ENCODE measurements at places on chromosomes 2 and 18. TPM values are rescaled to one million over a fixed set of nuclear protein-coding genes. Genes with fewer than 3 reads are reported as not detected.

The DSG4 gene
- total RNA-seq = not detected

DNA sequence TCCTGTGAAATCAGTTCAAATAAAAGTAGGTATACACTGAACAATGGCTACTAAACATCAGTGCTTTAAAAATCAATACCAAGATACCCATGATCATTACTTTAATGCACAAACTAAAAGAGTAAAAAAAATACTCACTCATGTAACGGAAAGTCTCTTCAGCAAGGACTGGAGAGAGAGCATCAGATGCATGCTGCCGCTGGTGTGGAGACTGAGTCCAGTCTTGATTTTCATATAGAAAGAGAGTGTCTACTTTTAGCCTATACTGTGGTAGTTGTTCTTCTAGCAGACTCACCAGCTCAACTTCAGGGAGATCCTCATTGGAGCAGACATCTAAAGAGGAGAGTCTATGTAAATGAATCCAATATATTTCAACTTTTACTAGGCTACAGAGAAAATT is 44.0 kb downstream of the TRAK2 start:
- DNase-seq = no peak

DNA sequence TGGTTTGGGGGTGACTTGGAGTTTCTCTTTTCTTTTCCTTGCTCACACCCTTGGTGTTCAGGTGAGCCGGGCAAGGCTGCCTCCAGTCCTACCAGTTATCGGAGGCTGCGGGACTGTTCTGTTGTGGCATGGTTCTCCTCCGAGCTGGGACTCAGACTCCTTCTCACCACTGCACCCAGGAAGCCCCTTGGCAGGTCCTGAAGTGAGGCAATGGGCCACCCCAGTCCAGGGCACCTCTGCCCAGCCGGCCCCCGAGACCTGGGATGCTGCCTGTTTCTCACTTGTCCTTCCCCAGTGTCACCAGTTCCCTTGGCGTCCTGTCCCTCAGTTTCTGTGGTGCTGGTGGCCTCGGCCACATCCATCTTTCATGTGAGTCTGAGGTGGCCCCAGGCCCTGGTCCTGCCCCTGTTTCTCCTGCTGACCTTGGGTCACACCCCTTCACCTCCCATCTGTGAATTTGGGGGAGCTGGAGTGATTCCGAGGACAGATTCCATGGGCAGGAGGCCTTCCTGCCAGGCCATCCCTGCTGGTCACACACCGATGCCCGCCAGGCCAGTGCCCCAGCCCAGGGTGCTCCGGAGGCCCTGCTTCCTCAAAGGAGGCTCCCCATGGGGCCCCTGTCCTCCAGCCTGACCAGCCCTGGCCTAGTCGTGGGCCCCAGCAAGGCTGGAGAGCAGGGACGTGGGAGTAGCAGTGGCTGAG is 6.6 kb upstream of the KLHL30 start:
- DNase-seq = no peak

- peak; percentile 77 for DNase-seq
These were observed 174.0 kb downstream of the SMAD2 start for GRCh38 chr18:47756364-47757016.

- peak; percentile 45 for DNase-seq
These were observed 128.8 kb upstream of the MSH6 start for GRCh38 chr2:47653902-47654789.
